Breast epithelium (tissue), 4 donors: ENCODE measurements at places on chromosomes 16 and 17. TPM values are rescaled to one million over a fixed set of nuclear protein-coding genes. Genes with fewer than 3 reads are reported as not detected.

Gene RRAD
- 11.1 TPM for total RNA-seq

Gene ASGR2
- 0.96 TPM for total RNA-seq

Gene KRT40
- 0.29 TPM for total RNA-seq

Gene SLC52A1
- 0.98 TPM for total RNA-seq

Gene SOX9
- total RNA-seq, result 3.0 TPM

Gene TMEM11
- total RNA-seq, result 28.1 TPM

Gene IL17C
- total RNA-seq, result not detected

Gene RAB11FIP4
- 11.8 TPM for total RNA-seq

Gene ASPHD1
- 2.5 TPM for total RNA-seq

Gene ADGRG1
- 9.4 TPM for total RNA-seq

Gene ANKRD40CL
- total RNA-seq, result not detected

Gene OTOP3
- not detected for total RNA-seq

Gene CDYL2
- total RNA-seq, result 6.4 TPM

Gene SLC12A3
- not detected for total RNA-seq

Gene MYH1
- total RNA-seq, result 1.9 TPM

Gene WBP2
- total RNA-seq, result 44.9 TPM

Gene CDH8
- total RNA-seq, result 0.15 TPM

Gene GRAP
- total RNA-seq, result 9.8 TPM

Gene CCL1
- total RNA-seq, result not detected

Gene HBA1
- 10.4 TPM for total RNA-seq

Gene MTSS2
- total RNA-seq, result 9.4 TPM

Gene PHLPP2
- total RNA-seq, result 12.5 TPM

Gene CREBBP
- total RNA-seq, result 82.6 TPM

Gene CORO6
- total RNA-seq, result 6.6 TPM

Gene ATP2A3
- 15.1 TPM for total RNA-seq

Gene SPPL2C
- not detected for total RNA-seq

Gene NUBP2
- 82.6 TPM for total RNA-seq

Gene KRT39
- not detected for total RNA-seq

Gene KRT15
- 331 TPM for total RNA-seq

Gene NPIPB6
- 3.3 TPM for total RNA-seq

Gene TBC1D3
- total RNA-seq, result not detected

Gene GINS2
- 0.66 TPM for total RNA-seq

Gene SCIMP
- total RNA-seq, result 1.3 TPM

Gene ZNF19
- total RNA-seq, result 16.7 TPM

Gene GPR142
- not detected for total RNA-seq

Gene KRTAP16-1
- not detected for total RNA-seq

Gene GPR139
- not detected for total RNA-seq

Gene EFCAB5
- total RNA-seq, result not detected
